ENCODE measurements at places on chromosomes 2 and 18.

- no peak for DNase-seq
These were observed 53.6 kb downstream of the FAM228A start for GRCh38 chr2:24228470-24228869.

GRCh38 chr2:177738461-177739235 is 333.9 kb downstream of the PDE11A start:
- DNase-seq: no peak

- no peak for DNase-seq
These were observed 1.1 kb downstream of the TFCP2L1 start for GRCh38 chr2:121283670-121284462.

GRCh38 chr2:19021721-19022120 is 336.7 kb downstream of the OSR1 start:
- no peak for DNase-seq

DNA sequence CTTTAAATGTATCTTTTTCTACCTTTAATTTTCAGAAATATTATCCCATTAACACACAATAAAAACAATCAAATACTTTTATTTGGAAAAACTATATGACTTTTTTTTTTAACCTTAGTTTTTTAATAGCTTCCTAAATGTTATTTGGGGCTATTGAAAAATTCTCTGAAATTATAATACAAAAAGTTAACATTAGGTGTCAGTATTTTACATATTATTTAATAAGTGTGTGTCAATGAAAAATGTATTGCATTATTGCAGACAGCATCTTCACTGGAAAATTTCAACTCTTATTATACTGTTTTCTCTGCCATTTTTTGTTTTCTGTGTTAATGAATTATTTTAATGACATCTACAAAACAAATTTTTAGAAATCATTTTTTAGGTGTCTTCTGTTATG is 51.1 kb upstream of the ARHGAP15 start:
- no peak for DNase-seq

- DNase-seq: no peak
These were observed 96.7 kb downstream of the TMEM163 start for GRCh38 chr2:134621939-134622705.

GRCh38 chr2:121197369-121198091 is 87.5 kb downstream of the TFCP2L1 start:
- no peak for DNase-seq

GRCh38 chr18:62389761-62390481 is 64.8 kb downstream of the TNFRSF11A start:
- no peak for DNase-seq

DNA sequence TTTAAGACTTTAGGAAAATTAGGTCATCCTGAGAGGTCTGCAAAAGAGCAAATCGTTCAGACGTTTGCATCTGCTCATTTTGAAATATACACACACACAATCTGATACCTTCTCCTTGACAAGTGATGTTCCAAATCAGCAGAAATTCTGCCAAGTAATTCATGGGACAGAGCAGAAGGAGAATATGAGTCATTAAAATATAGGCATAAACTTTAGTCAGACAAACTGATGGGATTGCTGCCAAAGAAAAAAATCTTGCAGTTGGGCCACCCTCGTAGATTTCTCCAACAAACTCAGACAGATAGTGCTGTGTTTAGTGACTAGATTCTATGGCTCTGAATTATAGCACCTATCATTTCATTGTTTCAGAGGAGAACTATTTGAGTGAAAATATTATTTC is 336.3 kb downstream of the NYAP2 start:
- DNase-seq: no peak

GRCh38 chr2:203743441-203743981 is 37.1 kb downstream of the CD28 start:
- no peak for DNase-seq

- no peak for DNase-seq
These were observed 175.1 kb downstream of the FAM210A start for GRCh38 chr18:13551305-13551603.

All from HEK293T (cell line).